ENCODE measurements at places on chromosomes 3 and 15.

- DNase-seq = no peak
Measured at GRCh38 chr3:141926929-141927328, 50.5 kb downstream of the ATP1B3 start.

DNA sequence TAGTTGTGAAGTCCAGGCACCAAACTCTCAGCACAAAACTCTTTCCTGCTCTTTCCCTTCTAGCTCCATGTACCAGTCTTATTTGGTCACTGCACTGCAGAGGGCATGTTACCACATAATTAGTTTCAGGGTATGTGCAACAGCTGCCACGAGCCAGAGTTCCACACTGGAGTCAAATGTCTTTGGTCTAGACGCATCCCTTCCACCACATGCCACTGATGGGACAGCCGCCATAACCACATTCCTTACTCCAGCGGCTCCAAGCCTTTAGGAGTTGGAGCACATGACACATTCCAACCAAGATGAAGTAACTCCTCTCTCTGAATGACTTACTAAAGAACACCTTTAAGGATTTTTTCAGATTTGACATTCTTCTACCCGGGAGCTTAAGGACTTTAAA, 153.4 kb downstream of the ERC2 start:
- DNase-seq = no peak

GRCh38 chr3:101811875-101812274, 32.9 kb downstream of the NXPE3 start:
- DNase-seq = no peak

GRCh38 chr3:164912916-164913315, 165.4 kb downstream of the SI start:
- no peak for DNase-seq

DNA sequence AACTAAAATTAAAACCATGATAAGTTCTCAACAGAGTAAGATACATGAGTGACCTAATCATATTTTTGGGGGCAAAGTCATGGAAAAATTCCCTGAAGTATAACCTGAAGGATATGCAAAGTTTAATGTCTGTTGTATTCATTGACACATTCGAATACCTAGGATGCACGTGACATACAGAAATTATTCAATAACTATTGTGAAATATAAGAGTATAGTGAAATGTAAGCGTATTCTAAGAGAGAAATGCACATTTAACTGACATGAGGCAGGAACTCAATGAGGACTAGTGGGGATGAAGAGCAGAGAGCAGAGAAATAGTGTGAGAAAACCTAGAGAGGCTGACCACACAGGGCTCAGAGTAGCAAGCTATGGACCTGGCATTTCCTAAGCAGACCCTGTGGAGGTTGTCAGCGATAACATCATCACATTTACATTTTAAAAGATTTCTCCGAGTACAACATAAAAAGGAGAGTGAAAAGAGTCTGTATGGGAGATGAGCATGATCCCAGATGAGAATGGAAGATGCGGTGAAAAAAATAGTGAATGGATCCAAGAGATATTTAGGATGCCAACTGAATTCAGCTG, 588.8 kb downstream of the MAGI1 start:
- no peak for DNase-seq

Measured in GM13976 (cell line).